ENCODE measurements at places on chromosomes 12 and 14. TPM values are rescaled to one million over a fixed set of nuclear protein-coding genes. Genes with fewer than 3 reads are reported as not detected.
A peak's percentile ranks its signal among the peaks of the same experiment; 100 is the strongest.

The IKZF4 gene
- total RNA-seq = 0.76 TPM

The BCDIN3D gene
- total RNA-seq = 2.5 TPM

The OAS3 gene
- total RNA-seq = 10.5 TPM

The CCDC175 gene
- not detected for total RNA-seq

The DERA gene
- total RNA-seq = 51.3 TPM

The VRK1 gene
- total RNA-seq = 51.3 TPM

The DIP2B gene
- total RNA-seq = 52.4 TPM

The SYNDIG1L gene
- total RNA-seq = not detected

The NPAS3 gene
- total RNA-seq = not detected

The CLEC9A gene
- total RNA-seq = not detected

DNA sequence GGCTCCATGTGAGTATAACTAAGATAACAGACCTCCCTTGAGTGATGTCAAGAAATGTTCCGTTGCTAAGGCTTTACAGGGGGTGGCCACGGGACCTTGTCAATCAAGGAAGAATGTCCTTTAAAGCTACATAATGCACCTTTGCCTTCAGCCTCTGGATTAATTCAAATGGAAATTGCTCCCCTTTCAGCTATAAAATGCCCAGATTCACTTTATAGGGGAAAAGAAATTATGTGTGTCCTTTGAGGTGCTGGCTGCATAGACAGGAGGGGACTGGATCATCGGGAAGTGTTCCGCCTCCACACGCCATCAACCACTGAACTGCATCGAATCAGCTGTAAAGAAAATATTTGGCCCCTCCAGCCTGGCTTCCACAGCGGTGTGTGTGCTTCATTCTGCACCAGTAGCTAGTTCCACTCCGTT, 415.4 kb downstream of the DPF3 start:
- H3K27me3 ChIP-seq = peaks cover 1% of the 10 kb centered on the region
- H3K27ac ChIP-seq = no peak overlapping the region
- no peaks in the 10 kb centered on the region for H3K4me1 ChIP-seq
- H3K36me3 ChIP-seq = no peaks in the 10 kb centered on the region
- no peak overlapping the region for H3K4me3 ChIP-seq
- no peak for DNase-seq

DNA sequence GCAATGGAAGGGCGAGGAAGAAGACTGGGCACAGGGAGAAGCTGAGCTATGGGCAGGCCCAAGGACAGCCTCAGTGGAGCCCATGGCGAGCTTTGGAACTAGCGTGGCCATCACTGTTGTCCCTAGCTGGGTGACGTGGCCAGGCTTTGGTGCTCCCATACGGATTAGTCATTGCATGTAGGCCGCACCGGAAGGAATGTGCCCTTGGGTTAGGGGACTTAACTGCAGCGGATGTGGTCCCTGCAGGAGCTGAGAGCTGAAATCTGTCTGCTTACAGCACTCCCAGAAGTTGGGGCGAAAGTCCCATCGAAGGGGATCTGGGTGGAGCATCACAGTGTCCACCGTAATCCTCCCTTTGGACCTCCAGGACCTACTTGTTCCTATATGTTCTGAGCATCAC, 133.7 kb downstream of the PAPOLA start:
- no peaks in the 10 kb centered on the region for H3K36me3 ChIP-seq
- no peak overlapping the region for H3K4me3 ChIP-seq
- DNase-seq = no peak
- H3K4me1 ChIP-seq = no peaks in the 10 kb centered on the region
- no peaks in the 10 kb centered on the region for H3K27me3 ChIP-seq

DNA sequence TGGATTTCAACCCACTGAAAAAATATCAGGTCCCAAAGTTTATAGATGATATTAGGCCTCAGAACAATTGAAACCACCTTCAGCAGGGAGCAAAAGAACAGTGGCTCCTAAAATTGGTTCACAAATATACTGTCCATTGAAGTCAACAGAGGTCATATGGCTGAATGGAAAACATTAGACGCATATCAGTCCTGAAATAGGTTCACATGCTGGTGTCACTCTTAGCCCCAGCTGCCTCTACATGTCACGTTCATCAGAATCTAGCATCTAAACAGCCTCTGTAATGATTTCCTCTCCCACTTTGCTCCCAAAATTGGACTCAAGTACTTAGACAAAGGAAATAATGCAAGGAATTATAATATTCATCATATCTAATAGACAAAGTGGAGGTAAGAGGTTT, 8.7 kb downstream of the FLRT2 start:
- H3K27me3 ChIP-seq = peaks cover 6% of the 10 kb centered on the region
- no peaks in the 10 kb centered on the region for H3K36me3 ChIP-seq
- no peak overlapping the region for H3K27ac ChIP-seq
- DNase-seq = no peak
- H3K4me1 ChIP-seq = no peaks in the 10 kb centered on the region

DNA sequence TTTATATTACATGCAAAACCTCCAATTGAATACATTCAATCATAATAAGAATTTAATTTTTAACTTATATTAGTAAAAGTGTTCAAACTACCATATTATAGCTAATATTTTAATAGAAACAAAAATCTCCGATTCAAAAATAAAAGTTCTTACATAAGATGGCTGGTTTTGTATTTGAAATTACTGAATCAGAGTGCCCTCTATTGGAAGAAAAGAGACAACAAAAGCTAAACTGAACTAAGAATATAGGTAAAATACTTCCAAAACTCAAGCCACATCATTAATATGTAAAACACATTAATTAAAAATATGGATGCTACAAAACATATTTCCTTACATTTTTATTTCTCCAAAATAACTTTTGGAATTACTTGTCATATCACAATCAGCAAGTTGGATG, 120.3 kb downstream of the GARIN6 start:
- no peaks in the 10 kb centered on the region for H3K27me3 ChIP-seq
- no peaks in the 10 kb centered on the region for H3K4me1 ChIP-seq
- H3K36me3 ChIP-seq = no peaks in the 10 kb centered on the region
- H3K4me3 ChIP-seq = no peak overlapping the region
- no peak for DNase-seq
- H3K27ac ChIP-seq = no peak overlapping the region

DNA sequence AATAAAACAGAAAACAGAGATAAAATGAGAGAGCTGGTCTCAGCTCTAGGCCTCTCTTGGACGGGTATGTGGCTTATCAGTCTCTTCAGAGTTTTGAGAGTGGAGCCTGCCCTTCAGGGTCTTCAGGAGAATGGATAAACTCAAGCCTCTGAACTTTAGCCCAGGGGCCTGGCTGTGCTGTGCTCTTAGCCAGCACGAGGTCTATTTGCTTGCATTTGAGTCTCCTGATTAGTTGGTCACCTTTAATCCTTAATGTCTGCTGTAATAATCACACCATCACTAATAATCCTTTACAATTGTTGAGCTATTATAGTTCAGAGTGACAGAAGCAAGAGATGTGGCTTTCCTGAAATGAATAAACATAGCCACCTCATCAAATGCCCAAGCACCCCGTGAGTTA, 24.3 kb downstream of the KRT80 start:
- H3K4me3 ChIP-seq = no peak overlapping the region
- no peak overlapping the region for H3K27ac ChIP-seq
- no peak for DNase-seq
- H3K27me3 ChIP-seq = peaks cover 7% of the 10 kb centered on the region

DNA sequence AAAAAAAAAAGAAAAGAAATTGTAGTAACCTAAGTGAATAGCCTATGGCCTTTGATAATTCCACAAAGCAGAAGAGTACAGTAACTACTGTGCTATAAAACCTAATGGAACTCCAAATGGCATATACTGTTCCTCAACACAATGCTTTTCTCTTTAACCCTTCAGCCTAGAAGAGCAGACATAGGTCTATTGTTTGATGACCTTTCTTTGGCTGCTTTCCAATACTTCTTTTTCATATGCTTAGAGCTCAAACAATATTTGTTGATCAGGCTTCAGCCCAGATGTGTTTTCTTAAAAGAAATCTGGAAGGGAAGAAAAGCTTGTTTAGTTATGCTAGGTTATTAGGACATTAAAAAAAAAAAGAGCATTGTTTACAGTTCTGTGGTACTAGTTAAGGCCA, 116.4 kb downstream of the NTN4 start:
- no peaks in the 10 kb centered on the region for H3K4me1 ChIP-seq
- no peak overlapping the region for H3K4me3 ChIP-seq
- DNase-seq = no peak

DNA sequence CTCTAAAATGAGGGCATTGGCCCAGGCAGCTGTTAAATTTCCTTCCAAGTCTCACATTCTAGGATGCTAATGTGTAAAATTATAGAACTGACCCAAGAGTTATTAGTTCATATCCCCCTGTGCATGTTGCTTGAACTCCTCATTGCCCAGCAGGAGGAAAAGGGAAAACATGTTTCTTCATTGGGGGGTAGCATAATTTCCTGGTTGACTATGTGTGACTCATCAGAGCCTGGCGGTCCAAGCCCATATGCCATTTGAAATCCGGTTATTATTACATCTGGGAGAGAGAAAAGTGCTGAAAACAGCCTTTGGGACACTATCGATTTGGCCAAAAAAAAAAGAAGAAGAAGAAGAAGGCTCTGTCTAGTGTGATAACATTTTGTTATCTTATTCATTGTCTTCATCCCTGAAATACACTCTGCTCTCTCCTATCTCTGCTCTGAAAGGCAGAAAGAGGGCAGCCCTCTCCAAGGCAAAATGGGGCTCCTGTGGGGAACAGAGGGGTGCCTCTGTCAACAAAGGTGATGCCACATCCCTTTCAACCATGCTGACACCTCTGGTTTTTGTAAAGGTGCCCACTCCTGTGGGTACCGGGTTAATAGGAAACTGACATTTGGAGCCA, 114.2 kb downstream of the DAD1 start:
- no peak overlapping the region for H3K4me3 ChIP-seq
- no peaks in the 10 kb centered on the region for H3K4me1 ChIP-seq
- H3K36me3 ChIP-seq = no peaks in the 10 kb centered on the region
- no peak for DNase-seq
- H3K27me3 ChIP-seq = no peaks in the 10 kb centered on the region

GRCh38 chr12:12449533-12450025, 92.7 kb downstream of the BORCS5 start:
- peak overlapping the region; percentile 75 for H3K27ac ChIP-seq
- H3K4me1 ChIP-seq = peaks cover 68% of the 10 kb centered on the region
- peak; percentile 98 for DNase-seq
- H3K4me3 ChIP-seq = no peak overlapping the region
- H3K36me3 ChIP-seq = no peaks in the 10 kb centered on the region
- H3K27me3 ChIP-seq = no peaks in the 10 kb centered on the region

- H3K4me1 ChIP-seq = peaks cover 2% of the 10 kb centered on the region
- no peaks in the 10 kb centered on the region for H3K36me3 ChIP-seq
- DNase-seq = no peak
- H3K4me3 ChIP-seq = no peak overlapping the region
- no peak overlapping the region for H3K27ac ChIP-seq
- H3K27me3 ChIP-seq = peaks cover under 1% of the 10 kb centered on the region
Observed at GRCh38 chr12:109872-110271, 43.3 kb downstream of the IQSEC3 start.

DNA sequence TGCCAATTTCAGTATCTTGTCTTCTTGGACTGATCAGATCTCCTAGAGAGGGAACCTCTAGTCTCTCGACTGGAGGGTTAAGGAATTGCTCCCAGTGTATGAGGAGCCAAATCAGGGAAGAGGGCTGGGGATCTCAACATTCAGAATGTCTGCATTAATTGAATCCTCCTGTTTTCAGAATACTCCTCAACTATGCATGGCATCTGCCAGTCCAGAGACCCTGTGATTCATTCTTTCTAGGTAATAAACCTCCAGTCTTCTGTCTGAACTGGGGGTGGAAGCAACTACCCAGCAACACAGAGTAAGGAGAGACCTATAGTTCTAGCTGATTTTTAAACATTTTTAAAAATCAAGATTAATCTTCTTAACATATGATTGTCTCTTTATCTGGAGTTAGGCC, 92.7 kb downstream of the AKAP6 start:
- H3K27ac ChIP-seq = no peak overlapping the region
- no peaks in the 10 kb centered on the region for H3K36me3 ChIP-seq
- no peak overlapping the region for H3K4me3 ChIP-seq
- no peaks in the 10 kb centered on the region for H3K4me1 ChIP-seq
- DNase-seq = no peak

GRCh38 chr12:105341010-105341409, 10.5 kb downstream of the C12orf75 start:
- DNase-seq = no peak
- H3K36me3 ChIP-seq = no peaks in the 10 kb centered on the region
- H3K27ac ChIP-seq = no peak overlapping the region

- no peaks in the 10 kb centered on the region for H3K27me3 ChIP-seq
- H3K27ac ChIP-seq = no peak overlapping the region
- no peaks in the 10 kb centered on the region for H3K4me1 ChIP-seq
Observed at GRCh38 chr14:77570706-77571268, 45.6 kb downstream of the SPTLC2 start.

DNA sequence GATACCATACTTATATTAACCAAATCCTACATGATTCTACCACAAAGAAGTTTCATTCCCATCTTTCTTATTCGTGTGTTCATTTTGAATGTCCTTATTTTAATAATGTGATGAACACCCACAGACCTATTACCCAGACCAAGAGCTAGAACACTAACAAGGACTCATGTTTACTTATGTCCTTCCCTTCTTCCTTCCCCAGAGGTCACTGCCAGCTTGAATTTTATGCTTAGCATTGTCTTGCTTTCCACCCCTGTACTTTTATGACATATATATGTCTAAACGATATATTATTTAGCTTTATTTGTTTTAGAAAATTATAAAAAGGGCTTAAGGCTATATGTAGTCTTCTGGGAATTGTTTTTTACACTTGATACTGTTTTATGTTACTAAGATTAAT, 238.6 kb downstream of the LRIG3 start:
- no peaks in the 10 kb centered on the region for H3K27me3 ChIP-seq
- H3K4me1 ChIP-seq = no peaks in the 10 kb centered on the region
- no peak overlapping the region for H3K4me3 ChIP-seq
- no peak for DNase-seq
- H3K36me3 ChIP-seq = no peaks in the 10 kb centered on the region

DNA sequence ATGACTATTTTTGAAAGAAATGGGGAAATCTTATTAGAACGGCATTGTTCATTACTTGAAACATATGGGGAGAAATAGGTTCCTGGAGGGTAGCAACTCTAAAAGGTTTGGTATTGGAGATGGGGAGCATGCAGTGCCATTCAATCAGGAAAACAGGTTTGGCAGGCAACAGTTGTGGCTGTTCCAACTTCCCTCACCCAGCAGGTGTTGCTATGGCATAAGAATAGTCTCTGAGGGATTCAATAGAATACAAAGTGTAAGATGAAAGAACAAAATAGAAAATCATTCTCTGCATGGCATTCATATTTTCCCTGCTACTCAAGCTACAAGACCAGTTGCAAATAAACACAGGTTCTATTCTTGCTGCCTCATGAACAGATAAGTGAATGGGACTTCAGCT, 393.3 kb upstream of the RPL10L start:
- H3K27ac ChIP-seq = no peak overlapping the region
- no peaks in the 10 kb centered on the region for H3K27me3 ChIP-seq

DNA sequence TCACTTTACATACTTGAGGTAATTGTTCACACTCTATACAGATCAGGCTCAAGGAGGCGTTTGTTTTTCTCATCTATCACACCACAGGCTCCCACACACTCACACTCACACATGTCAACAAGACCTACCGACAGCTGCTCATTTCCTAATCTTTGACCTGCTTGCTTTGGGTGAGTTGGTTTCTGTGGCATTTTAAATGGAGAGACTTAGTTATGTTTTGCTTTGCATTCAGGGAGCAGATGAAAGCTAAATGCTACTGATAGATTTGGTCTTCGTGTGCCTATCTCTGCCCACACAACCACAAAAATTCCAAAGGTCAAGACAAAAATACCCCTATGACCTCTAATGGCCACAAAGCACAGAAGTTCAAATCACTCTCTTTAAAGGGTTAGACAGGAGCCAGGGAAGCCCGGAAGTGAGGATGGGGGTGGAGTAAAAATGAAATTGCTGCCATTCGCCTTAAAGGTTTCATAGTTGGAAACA, 203.5 kb upstream of the G2E3 start:
- H3K27ac ChIP-seq = no peak overlapping the region
- H3K4me1 ChIP-seq = peaks cover 15% of the 10 kb centered on the region
- H3K4me3 ChIP-seq = no peak overlapping the region
- no peaks in the 10 kb centered on the region for H3K36me3 ChIP-seq
- no peaks in the 10 kb centered on the region for H3K27me3 ChIP-seq
- DNase-seq = peak; percentile 84

All from HepG2 (cell line).